Stimulated activated CD4-positive, alpha-beta T cell treated with anti-CD3 and anti-CD28 coated beads, Interleukin-12 subunit alpha, Interleukin-12 subunit beta, amount 100 ng/mL, for 4 hours (primary cell): ENCODE measurements at places on chromosomes 2 and 18.
A peak's percentile ranks its signal among the peaks of the same experiment; 100 is the strongest.

DNA sequence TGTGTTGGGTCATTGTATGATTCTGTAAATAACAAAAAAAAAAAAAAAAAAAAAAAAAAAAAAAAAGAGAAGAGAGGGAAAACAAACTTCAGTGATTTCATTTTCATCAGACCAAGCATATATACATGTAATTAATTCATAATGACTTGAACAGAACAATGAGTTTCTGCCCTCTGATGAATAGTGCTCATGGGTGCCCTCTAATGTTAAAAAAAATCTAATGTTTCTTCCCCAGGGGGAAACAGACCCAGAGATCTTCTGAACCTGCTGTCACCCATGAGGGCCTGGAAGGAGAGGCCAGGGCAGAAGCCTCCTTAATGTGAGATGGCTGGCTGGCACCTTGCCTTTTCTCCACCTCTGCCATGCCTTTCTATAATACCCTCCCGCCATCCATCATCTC lies 289.2 kb downstream of the ZNF521 start:
- no peak for DNase-seq

DNA sequence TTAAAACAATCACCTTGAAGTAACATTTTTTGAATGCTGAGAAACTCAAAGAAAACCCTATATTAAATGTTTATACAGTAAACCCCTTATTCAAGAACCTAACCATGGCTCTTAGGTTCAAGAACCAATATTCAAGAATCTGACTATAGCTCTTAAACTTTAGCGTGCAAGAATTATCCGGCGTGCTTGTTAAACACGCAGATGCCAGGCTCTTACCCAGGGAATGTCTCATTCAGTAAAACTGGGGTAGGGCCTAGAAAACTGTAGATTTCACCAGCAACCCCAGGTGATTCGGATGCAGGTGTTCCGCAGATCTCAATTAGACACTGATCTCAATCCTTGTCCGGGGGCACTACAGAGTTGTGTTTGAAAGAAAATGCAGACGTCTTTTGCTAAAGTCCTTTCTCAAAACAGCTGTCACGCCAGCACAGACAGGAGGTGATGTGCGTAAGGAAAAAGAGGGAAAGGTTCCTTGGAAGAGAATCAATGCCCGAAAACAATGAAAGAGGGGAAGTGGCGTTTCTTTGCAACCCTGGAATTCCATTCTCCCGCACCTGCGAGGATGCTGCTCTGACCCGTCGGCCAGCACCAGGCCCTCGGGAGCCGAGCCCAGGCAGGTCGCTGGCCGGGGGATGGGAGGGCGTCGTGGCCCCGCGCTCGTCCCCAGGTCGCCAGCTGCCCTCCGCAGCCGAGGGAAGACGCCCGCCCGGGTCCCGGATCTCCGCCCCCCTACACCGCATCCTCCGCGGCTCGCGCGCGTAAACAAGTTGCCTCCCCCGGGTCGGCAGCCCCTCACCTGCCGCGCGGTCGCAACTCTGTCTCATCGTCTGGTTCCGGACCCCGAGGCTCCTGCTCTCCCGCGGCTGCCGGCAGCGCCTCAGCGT lies 851 bp downstream of the EIF2AK3 start:
- DNase-seq: peak; percentile 36

- no peak for DNase-seq
Observed at GRCh38 chr18:5456577-5457461, 87.0 kb downstream of the EPB41L3 start.

- no peak for DNase-seq
Observed at GRCh38 chr2:161556440-161556839, 67.8 kb upstream of the SLC4A10 start.

- DNase-seq: no peak
Observed at GRCh38 chr18:22943847-22944246, 10.7 kb downstream of the RBBP8 start.

DNA sequence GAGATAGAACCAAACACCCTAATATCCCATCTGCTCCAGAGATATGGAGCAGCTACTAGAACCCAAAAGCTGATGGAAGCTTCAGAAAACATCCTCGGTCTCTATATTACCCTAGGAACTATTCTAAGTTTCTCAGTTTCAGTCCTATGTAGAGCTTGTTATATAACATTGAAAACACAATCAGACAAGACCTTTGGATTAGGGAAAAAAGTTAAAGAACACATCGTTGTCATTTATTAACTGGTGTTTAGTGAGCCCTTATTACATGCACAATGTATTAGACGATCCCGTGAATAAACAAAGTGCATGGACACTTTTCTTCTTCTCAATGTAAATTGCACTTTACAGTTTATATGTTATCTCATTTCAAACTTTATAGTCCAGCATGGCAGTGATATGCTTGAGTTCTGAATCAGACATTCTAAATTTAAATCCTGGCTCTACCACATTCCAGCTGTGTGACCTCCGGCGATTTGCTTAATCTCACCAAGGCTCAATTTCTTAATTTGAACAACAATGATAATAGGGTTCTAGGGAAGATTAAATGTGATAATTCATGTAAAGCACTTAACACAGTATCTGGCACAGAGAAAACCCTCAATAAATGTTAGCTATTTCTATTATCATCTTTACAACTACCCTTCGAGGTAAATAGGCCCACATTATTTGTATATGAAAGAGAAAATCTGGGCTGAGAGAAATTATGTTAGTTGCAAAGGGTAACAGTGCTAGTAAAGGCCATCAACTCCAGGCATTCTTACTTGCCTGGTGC lies 83.6 kb upstream of the PIK3C3 start:
- DNase-seq: no peak

DNA sequence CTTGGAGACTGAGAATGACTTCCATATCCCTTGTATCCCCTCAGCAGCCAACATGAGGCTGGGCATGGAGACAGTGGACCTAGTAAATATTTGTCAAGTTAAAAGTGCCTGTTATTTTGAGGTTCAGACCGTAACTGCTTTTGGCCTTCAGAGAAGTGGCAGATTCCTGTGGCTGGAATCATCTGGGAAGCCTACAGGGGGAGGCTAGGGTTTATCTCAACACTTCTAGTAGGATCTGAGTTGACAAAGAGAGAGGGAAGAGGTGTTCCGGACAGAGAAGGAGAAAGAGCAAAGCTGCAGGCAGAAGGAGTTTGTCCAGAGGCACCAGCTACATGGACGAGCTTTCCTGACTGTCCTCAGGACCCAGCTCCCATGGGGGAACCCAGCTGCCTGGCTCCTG lies 27.0 kb downstream of the SLC14A2 start:
- DNase-seq: no peak

GRCh38 chr2:152613235-152613634 lies 104.0 kb downstream of the PRPF40A start:
- DNase-seq: no peak

DNA sequence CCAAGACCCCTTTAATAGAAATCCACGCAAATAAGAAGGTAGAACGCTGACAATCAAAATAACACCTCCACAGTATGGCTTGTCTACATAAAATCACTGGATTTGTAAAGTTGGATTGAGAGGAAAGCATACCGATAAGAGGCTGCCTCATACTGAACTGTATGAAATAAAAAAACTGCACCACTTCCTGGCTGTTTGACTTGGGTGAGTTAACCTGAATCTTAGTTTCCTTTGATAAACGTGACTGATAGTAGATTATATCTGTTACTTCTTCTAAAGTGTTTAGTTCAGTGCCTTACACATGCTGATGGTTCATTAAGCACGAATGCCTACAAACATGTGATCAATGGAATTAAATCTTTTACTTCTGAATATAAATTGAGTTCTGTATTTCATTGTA lies 140.4 kb upstream of the RNF152 start:
- no peak for DNase-seq

DNA sequence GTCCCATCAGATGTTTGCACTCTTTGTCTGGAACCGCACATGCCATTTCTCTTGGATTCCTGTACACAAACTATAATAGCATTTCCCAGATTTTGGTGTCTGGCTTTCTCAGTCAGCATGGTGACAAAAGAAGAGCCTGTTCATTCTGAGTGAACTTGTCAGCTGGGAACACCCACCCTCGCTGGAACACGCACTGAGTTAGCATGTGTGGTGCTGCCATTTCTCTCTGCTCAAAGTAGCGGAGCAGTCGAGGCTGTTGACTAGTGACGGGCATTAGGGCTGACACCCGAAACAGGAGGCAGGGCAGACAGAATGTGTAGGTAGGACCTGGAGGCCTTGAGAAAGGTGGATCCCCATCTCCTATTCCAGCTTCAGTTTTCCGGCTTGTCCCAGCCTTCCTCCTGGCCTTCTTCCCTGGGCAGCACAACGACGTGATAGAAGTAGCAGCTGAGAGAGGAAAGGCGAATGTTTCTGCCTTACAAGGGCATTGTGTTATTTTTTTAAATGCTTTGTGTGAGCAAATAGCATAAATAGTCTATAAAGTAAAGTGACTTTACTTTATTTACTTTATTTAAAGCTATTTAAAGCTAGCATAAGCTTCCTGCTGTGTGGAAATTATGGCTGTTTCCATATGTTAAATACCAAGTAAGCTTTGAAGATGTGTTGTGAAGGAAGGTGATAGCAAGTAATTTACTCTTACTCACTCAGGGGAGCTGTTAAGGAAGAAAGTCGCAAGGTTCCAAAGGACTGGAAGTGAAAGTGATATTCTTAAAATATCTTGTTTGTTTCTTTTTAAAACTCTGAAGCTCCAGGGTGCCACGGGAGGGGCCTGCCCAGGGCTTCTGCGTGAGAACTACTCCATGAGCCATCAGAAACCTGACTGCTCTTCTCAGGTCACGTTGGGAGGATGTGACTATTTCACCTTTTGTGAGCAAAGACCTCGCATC lies 272.6 kb downstream of the NEDD4L start:
- DNase-seq: no peak

- no peak for DNase-seq
Observed at GRCh38 chr2:14712111-14712510, 79.6 kb downstream of the LRATD1 start.

- DNase-seq: no peak
Observed at GRCh38 chr2:158004126-158004764, 97.4 kb upstream of the UPP2 start.

GRCh38 chr2:69652206-69652605 lies 8.7 kb upstream of the AAK1 start:
- DNase-seq: no peak

DNA sequence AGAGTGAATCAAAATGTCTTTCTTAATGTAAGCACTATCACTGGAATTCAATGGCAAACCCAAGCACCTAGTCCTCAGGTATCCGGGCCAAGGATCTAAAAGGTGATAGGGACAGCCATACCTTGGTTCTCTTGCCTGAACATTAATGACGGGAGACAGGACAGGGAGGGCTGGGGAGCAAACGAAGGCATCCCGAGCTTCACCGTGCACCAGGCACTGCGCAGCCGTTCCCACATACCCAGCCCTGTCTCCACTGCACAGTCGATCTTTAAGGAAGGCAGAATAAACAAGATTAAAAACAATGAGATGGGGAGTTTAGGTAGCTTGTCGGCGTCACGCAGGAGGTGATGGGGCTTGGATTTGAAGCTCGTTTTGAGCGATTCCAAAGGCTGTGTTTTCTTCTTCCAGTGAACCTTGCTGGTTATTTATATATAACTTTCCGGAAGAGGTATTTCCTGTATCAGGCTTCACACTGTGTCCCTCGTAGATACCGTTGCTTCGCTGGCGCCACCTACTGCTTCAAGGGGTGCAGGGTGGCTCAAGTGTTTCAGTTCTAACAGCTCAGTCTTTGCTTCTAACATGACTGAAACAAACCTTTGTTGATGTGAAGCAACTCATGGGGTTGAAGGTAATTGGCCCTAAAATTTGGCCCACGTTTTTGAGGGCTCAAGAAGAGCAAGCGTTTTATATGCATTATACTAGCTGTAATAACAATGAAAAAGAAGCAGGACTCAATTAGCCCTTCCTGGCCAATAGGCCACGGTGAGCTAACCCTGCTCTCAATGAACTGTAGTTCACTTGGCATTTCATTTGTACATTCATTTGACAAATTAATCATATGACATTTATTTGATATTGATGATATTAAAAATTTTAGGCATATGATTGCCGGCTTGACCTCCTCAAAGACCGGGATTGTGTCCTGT lies 77.4 kb downstream of the DCDC2C start:
- peak; percentile 29 for DNase-seq

- DNase-seq: no peak
Observed at GRCh38 chr2:43255296-43255910, 29.0 kb upstream of the ZFP36L2 start.

GRCh38 chr18:59669872-59670657 lies 27.2 kb downstream of the CCBE1 start:
- no peak for DNase-seq

GRCh38 chr2:118279005-118279404 lies 190.7 kb downstream of the INSIG2 start:
- no peak for DNase-seq

- no peak for DNase-seq
Observed at GRCh38 chr18:9700261-9700796, 7.8 kb upstream of the RAB31 start.

GRCh38 chr18:34647251-34647650 lies 62.8 kb upstream of the DTNA start:
- no peak for DNase-seq

GRCh38 chr2:26428846-26429245 lies 27.1 kb downstream of the DRC1 start:
- no peak for DNase-seq

- DNase-seq: no peak
Observed at GRCh38 chr18:26458526-26459232, 89.7 kb downstream of the KCTD1 start.

- DNase-seq: no peak
Observed at GRCh38 chr2:147628971-147629421, 215.8 kb upstream of the ACVR2A start.

- no peak for DNase-seq
Observed at GRCh38 chr2:175981551-175981950, 20.5 kb downstream of the LNPK start.

DNA sequence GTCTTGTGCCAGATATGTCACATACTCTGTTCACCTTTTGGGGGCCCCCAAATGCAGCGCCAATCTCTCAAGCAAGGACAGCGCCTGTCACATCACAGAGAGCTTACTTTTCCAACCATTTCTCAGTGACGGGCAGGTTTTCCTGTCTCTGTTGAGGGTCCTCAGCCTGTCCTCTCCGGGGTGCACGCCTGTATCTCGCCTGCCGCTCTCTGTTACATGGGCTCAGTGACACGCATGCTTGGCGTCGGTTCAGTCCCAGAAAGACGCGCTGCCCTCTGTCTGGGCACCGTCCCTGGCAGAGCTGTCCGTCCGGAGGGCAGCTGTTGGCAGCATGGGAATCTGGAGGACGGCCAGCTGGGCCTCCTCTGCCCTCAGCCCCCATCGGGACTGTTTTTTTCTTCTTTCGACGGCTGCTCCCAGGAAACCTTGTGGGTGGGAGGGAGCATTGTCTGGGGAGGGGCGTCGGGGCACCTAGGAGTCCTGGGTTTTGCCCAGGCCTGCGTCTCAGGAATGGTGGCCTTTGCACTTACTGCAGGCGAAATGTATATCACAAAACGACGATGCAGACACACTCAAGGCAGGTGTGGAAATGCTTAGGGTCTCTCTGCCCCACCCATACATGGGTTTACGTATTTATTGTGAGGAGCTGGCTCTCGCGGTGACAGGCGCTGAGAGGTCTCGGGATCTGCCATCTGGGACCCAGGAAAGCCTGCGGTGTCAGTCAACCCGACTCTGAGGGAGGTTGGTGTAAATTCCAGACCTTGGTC lies 30.9 kb downstream of the RTP5 start:
- no peak for DNase-seq

- no peak for DNase-seq
Observed at GRCh38 chr2:227198866-227199265, 34.4 kb downstream of the COL4A3 start.

- no peak for DNase-seq
Observed at GRCh38 chr2:23199115-23199918, 185.7 kb upstream of the KLHL29 start.

GRCh38 chr2:167550448-167550847 lies 662.2 kb downstream of the XIRP2 start:
- no peak for DNase-seq

GRCh38 chr2:168713325-168713724 lies 89.1 kb upstream of the NOSTRIN start:
- no peak for DNase-seq

- DNase-seq: no peak
Observed at GRCh38 chr2:136242687-136243277, 124.8 kb upstream of the CXCR4 start.
